ENCODE measurements at places on chromosomes 16 and 17.

DNA sequence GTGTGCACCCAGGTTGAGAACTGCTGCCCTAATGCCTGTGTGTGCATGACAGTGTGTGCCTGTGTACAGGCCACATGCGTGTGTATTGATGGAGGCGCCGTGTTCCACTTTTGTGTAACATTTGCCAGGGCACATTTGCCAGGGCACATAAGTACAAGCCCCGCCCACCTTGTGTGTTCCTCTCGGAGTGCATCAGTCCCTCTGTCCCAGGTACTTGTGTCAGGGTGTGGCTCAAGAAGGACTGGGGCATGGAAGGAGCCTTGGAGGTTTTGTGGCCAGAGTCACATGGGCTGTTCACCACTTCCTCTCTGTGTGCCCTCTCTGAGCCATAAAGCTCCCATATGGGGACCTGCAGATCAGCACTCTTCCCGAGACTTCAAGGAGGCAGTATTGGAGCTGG lies 73.9 kb downstream of the MRM1 start:
- peak; percentile 65 for DNase-seq

DNA sequence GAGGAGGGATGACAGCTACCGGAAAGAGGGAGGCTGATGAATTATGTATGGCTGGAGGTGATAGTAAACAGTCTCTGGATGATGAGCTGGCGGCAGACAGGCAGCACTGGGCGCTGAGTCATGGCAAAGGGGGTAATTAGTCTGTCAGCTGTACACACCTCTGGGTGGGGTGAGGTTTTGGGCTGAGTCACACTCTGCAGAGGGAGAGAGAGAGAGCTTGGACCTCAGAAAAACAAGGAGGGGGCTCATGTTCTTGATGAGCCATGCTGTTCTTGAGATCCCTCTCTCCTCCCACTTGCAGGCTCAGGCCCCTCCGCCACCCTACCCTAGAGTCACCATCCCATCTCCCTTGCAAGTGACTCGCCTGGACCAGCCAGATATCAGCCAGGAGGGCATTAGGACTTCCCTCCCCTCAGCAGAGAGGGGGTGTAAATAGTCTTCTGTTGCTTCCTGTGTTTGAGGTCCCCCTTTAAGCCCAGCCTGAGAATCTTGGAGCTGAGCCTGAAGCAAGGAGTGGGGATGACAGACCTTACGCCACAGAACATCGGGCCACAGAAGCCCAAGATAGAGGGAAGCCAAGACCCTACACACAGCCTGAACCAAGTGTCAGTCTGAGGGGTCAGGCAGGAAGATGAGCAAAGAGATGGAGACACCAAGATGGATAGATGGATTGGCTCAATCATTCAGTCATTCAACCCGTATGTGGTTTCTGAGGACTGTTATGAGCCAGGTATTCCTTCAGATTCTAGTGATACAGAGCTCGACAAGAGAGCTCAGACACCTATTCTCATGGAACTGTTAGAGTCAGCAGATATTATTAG lies 383.2 kb upstream of the CCL2 start:
- DNase-seq, result no peak

GRCh38 chr17:37286430-37286829 lies 89.4 kb upstream of the C17orf78 start:
- no peak for DNase-seq

DNA sequence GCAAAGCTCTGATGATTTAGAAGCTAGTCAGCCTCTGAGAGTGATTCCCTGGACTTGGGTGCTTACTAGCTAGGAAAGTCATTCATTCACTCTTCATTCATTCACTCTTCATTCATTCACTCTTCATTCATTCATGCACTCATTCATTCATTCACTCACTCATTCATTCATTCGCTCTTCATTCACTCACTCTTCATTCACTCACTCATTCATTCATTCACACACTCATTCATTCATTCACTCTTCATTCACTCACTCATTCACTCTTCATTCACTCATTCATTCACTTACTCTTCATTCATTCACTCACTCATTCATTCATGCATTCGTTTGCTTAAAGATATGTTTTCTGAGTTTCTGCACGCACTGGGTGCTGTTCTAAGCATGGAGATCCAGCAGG lies 292.7 kb upstream of the TNRC6C start:
- DNase-seq, result no peak

GRCh38 chr17:28828294-28829040 lies 14.1 kb downstream of the FAM222B start:
- DNase-seq, result peak; percentile 43

- DNase-seq, result peak; percentile 27
These were observed 62.6 kb downstream of the BANP start for GRCh38 chr16:88013766-88014251.

DNA sequence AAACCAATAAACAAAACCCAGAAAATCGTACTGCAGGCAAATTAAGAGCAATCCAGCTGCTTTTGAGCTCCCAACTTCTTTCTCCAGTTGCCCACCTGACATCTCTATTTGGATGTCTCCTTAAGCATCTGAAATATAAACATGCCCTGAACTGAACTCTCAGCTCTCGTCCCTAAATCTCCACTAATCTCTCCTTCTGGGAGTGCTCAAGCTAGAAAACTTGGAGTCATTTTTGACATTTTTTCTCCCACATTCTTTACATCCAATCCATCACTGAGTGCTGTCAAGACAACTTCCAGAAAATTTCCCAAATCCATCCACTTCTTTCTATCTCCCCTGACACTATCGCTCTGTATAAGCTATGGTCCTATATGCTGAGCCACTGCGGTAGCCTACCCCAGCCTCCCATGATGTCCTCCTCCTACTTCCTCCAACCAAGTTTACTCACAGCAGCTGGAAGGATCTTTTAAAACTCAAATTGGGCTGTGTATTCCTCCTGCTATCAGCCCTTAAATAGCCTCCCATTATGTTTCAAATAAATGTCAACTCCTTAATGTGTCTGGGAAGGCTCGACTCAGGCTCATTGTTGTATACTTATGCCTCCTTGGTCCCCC lies 53.1 kb downstream of the HS3ST3B1 start:
- DNase-seq, result no peak

DNA sequence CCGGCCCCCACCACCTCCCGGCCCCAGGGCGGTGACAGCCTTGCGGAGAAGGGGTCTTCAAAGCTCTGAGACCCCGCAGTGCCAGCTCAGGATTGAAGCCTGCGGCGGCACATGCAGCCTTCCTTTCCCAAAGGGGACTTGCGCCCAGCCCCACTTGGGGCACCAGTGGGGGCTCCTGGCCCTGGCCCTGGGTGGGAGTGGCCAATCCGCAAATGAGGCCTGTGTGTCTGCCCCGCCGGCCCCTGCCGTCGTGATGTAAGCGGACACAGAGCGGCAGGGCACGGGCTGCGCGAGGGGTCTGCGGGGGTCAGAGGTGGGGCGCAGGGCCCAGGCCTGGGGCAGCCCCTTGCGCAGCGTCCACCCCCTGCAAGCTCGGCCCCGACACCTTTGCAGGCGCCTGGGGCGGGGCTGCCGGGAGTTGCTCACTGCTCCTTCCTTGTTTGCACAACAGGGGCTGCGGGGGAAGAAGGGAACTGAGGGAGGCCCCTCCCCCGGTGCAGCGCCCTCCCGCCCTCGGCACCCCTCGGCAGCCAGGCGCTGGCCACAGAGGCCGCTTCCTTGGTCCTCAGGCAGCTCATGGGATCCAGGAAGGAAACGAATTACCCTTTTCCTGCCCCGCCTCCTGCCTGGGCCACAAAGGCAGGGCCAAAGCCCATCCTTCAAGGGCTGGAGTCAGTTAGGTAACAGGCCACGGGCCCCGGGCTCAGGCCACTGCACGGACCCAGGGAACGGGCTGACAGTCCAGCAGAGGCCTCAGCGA lies 2.9 kb downstream of the SLC16A3 start:
- DNase-seq, result peak; percentile 72

- DNase-seq, result no peak
These were observed 6.8 kb upstream of the ITGAD start for GRCh38 chr16:31386157-31386984.

DNA sequence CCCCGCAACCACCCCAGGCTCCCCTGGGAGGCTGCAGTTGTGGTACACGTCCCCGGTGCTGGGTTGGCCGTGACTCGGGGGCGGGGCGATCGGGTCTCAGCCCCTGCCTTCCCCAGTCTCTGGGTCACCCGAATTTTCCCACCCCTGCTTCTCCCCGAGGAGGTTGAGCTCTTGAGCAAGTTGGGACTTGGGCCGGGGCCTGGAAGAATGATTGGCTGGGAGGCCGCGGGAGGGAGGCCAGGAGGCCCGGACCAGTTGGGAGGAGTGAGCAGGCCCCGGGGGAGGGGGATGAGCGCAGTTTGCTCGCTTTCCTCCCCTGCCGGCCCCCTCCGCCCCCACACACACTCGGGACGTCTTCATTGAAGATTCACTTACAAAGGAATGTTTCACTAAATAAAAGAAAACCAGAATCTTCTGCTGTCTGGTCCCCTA lies 4.5 kb upstream of the HEXIM1 start:
- DNase-seq, result peak; percentile 63

GRCh38 chr16:57637424-57637823 lies 9.0 kb downstream of the ADGRG1 start:
- no peak for DNase-seq

DNA sequence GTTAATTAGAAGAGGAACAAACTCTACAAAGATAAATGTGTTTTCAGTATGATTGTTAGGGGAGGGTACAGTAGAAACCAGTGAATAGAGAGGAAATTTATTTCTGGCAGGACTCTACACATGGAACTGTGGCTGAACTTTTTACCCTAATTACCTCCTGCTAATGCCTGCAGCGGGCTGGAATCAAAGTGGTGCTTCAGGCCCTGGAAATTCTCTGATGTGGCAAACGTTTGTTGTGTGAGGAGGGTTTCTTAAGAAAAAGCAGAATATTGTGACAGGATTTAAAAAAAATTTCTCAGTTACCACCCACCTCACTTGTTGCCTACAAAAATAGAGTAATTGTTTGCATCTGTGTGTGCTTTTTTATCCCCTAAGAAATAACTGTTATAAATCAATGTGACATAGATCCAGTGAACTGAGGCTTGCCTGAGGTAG lies 154.5 kb downstream of the BCAS3 start:
- no peak for DNase-seq

DNA sequence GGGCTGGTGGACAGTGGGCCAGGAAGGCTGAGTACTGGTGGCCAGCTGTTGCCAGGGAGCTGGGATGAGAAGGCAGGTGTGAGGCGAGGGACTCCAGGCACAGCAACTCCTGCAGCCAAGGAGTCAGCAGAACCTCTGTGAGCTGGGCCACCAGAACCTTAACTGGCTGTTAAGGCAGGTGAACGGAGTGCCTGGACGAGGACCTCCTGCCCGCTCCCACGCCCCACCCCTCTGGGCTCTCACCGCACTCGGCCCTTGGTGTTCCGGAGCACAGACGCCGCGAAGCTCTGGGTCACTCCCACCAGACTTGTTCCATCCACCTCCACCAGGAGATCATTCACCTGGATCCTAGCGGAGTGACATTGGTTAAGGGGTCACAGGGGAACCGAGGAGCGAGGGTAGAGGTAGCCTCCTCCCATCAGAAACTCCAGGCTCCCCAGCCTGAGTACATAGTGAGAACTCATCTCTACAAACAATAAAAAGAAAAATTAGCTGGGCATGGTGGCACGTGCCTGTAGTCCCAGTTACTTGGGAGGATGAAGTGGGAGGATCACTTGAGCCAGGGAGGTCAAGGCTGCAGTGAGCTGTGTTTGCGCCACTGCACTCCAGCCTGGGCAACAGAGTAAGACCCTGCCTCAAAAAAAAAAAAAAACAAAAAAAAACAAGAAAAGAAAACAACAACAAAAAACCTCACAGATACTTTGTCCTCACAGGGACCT lies 9.3 kb downstream of the PPP1R9B start:
- no peak for DNase-seq

DNA sequence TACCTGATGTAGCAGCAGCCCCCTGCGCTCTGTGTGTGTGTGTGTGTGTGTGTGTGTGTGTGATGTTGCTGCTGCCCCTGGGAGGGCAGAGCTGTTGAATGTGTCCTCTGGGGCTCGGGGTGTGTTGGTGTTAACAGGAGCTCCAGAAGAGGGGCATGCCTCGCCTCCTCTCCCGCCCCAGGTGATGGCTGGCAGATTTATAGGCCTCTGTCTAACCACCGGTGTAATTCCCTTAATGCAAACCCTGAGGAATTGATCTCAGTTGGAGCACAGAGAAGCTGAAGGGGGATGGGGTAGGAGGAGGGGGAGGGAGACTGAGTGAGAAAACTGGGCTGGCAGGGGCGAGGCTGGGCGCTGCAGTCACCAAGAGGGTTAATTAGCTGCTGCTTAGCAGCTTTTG lies 10.0 kb downstream of the CACNA1G start:
- DNase-seq, result no peak

GRCh38 chr16:2537451-2538379 lies at the start of gene PDPK1:
Gene PDPK1 (plus strand): TSS chr16:2538021. CDS start chr16:2538113, 92 bp downstream.
- peak; percentile 98 for DNase-seq

- DNase-seq, result no peak
These were observed 75.9 kb upstream of the PMFBP1 start for GRCh38 chr16:72247821-72248253.

DNA sequence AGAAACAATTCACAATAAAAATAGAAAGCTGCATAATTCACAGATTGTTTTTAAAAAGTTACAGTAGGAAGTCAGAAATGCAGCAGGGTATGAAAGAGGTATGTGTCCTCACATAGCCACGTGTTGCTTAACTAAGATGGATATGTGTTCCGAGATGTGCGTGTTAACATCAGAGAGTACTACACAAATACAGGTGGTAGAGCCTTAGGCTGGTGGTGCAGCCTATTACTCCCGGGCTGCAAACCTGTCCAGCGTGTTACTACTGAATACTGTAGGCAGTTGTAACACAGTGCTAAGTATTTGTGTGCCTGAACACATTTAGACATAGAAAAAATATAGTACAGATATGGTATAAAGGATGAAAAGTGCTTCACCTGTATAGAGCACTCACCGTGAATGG lies 46.4 kb downstream of the USP10 start:
- no peak for DNase-seq

DNA sequence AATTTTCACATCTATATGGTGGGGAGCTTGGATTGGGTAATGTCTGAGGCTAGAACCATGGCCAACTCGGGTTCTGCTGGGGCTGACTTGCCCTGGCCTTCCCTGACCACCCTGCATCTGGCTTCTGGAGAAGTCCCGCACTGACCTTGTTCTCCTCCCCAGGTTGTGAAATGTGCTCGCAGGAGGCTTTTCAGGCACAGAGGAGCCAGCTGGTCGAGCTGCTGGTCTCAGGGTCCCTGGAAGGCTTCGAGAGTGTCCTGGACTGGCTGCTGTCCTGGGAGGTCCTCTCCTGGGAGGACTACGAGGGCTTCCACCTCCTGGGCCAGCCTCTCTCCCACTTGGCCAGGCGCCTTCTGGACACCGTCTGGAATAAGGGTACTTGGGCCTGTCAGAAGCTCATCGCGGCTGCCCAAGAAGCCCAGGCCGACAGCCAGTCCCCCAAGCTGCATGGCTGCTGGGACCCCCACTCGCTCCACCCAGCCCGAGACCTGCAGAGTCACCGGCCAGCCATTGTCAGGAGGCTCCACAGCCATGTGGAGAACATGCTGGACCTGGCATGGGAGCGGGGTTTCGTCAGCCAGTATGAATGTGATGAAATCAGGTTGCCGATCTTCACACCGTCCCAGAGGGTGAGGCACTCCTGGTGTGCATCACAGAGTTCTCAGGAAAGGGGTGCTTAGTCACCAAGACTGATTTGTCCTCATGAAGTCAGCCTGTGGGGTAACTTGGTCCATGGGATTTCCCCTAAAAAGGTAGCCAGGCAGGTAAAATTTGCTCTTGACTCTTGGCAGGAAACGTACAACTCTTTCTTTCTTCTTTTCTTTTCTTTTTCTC lies 6.1 kb downstream of the NOD2 start:
- peak; percentile 88 for DNase-seq

- no peak for DNase-seq
These were observed 24.0 kb downstream of the PARN start for GRCh38 chr16:14606102-14606501.

All from activated effector memory CD4-positive, alpha-beta T cell treated with anti-CD3 and anti-CD28 coated beads, Interleukin-2, amount 50 U/mL, for 16 hours (primary cell).